ENCODE measurements at places on chromosomes 6 and 20.

DNA sequence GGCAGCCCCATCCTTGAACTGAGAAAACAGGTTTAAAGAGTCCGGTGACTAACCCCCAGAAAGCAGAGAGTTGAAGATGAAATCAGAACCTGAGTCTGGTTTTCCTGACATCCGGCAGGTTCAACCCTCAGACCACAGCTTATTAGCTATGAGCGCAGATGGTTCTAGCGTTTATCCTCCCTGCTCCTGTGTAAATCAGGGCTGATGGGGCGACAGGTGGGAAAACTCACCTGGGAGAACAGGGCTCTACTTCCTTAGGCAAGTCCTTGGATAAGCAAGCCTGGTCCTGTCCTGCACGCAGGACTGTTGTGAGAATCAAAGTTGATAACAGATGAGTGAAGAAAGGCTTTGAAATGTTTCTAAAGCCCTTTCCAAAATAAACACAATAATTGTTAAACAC lies 31.4 kb downstream of the GHRH start:
- no peak for DNase-seq

DNA sequence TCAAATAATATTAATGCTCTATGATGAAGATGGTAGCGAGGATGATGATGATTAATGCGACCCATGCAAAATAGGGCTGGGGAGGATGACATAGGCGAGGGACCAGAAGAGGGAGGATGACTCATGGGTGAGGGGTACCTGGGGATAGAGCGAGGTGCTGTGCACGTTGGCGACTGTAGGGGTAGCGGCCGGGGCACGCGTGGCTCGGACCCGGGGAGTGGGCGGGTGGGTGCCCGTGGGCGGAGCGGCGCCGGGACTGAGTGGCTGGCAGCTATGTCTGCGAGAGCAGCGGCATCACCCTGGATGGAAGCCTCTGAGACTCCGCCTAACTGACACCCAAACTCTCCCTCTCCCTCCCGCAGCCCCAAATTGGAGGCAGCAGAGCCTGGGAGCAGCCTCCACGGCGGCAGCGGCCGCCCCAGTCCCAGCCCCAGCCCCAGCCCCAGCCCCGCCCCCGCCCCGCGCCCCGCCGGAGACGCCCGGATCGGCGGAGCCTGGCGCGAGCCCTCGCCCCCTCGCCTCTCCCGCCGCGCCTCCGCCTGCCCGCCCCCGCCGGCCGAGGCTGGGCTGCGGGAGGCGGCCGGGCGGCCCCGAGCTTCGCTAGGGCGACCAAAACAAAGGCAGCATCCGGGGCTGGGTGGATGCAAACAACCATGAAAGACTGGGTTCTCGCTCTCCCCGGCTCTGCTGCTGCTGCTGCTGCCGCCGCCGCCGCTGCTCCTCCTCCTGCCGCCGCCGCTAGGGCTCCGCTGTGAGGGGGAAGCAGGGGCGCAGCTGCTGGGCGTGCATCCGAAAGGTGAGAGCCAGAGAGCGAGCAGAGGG lies at the start of gene RIMS1:
TSS of gene RIMS1 (plus strand) at position 367 of the 822 bp plus-strand sequence. CDS start 474 bp downstream, outside the sequence.
- no peak for DNase-seq

DNA sequence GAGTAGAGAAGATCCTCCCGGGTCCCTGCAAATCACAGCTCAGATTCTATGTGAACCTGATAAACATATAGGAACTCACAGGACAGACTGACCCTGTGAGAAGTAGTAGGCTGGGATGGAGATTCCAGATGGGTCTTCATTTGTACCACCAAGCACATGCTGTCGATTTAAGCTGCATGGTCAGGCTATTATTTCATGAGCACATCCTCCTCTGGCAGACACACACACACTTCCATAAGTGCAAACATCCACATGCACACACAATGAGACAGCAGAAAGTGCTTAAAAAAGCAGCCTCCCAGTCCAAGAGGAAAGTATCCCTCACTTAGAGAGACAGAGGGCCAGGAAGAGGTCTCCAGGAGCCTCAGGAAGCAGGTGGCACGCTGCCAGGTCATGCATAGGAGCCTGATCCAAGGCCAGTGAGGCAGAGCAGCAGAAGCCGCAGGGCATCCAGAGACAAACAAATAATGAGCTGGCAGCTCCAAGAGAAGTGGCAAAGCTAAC lies 131.8 kb downstream of the UNC5CL start:
- DNase-seq: peak; percentile 60

GRCh38 chr6:12344961-12345693 lies 55.0 kb downstream of the EDN1 start:
- DNase-seq: no peak

- peak; percentile 8 for DNase-seq
Measured at GRCh38 chr20:15708984-15709598, 864.2 kb downstream of the KIF16B start.

DNA sequence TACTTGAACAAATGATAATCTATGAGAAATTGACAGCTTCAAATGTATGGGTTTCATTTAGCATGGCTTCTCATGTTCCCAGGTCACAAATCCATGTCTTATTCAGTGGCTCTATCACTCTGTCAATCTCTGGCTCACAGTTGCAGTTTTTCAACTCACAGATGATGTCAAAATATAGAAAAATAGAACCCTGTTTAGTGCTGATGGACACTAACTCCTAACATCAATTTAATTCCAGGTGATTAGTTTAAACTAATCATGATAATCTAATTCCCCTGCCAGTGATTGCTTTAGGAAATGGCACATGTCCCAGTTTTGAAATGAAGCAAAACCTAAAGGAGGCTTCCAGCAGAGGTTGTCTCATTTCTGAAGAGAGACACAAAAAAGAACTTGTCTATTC lies 13.0 kb downstream of the KHDC1 start:
- no peak for DNase-seq

- DNase-seq: no peak
Measured at GRCh38 chr6:11386726-11387125, 150.8 kb upstream of the TMEM170B start.

DNA sequence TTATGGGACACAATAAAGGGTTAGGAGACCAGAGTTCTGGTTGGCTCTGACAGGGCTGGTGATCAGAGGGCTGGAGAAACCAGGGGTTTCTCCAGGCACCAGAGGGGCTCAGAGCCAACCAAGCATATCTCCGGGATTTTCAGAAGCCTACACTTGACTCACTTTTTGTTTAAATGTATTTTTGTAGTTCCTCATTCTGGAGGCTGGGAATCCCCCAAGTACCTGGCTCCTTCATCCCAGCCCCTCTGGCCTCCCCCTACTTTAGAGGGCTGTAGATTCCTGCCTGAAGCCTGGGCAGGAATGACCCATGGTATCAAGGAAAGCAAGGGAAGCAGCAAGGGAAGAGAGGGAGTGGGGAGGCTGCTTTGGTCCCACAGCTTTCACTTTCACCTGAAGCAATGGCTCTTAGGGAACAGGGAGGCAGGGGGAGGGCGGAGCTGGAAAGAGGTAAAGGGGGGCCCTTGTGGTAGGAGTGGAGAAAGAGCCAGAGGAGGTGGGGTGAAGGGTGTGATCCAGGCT lies 973 bp downstream of the CD40 start:
- DNase-seq: no peak

DNA sequence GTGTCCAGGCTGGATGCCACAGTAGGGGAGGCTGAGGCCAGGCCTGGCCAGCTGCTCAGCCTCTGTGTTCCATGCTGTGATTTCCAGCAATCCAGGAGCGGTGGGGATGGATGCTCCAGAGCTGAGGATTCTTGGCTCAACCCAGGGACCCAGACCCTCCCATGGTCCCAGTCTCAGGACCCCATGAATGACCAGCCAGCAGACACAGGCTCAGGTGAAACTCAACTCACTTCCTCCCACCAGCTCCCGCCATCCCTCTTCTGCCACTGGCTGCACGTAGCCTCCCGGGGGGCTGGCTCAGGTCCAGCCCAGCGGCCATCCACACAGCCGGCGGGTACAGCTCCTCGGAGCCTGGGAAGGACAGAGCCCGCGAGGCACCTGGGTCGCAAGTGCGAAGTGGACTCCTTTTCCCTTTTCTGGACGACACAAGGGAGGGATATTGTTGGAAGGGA lies 54.5 kb upstream of the DACT2 start:
- no peak for DNase-seq

DNA sequence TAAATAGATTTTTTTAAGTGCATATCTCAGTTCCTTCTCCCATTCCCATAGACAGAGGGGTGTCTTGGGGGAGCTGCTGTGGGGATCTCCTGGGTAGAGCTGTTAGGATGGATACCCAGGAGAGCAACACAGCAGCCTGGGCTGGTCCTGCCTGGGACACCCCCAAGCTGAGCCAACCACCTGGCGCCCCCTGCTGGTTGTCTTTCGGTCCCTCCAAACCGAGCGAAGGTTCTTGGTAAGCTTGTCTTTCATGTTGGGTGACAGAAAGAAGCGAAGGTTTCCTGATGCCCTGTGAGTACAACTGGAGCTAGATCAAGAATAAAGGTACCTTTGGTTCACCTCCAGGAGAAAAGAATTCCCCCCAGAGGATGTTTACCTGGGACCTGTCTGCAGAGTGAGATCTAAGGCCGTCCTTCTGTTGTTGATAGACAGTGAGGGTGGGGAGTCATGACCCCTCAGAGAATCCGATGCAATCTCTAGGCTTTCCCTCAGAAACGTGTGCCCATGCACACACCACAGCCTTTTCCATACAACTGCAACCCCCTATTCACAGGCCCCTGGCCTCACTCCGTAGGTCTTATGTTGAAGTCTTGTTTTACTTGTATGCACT lies 50.8 kb downstream of the SNX9 start:
- peak; percentile 24 for DNase-seq

GRCh38 chr6:16236631-16237199 lies 1.7 kb upstream of the GMPR start:
- no peak for DNase-seq

- DNase-seq: no peak
Measured at GRCh38 chr6:21636876-21637275, 43.3 kb downstream of the SOX4 start.

- DNase-seq: no peak
Measured at GRCh38 chr6:124869416-124869815, 92.8 kb upstream of the RNF217 start.

DNA sequence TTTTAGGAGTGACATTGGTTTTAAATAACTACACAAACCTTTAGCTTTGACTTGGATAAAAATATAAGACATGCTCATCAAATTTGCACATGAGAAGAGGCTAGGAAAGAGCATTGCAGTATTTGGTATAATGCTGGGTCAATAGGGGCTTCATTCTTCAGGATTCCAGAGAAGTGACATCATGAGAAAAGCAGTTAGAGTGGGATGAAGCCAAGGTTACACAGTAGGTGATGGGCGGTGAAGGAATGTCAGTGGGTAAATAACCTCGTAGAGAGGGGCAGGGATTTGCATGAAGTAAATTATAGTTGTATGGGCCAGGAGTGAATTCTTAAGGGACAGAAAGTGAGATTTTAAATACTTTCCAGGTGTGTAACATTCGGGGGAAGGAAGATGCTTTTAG lies 216.2 kb downstream of the RFPL4B start:
- DNase-seq: no peak

All from SHP77 treated with DMSO at 0.1 percent for 48 hours (cell line).